ENCODE measurements at places on chromosomes 3 and 15. TPM values are rescaled to one million over a fixed set of nuclear protein-coding genes. Genes with fewer than 3 reads are reported as not detected.

DNA sequence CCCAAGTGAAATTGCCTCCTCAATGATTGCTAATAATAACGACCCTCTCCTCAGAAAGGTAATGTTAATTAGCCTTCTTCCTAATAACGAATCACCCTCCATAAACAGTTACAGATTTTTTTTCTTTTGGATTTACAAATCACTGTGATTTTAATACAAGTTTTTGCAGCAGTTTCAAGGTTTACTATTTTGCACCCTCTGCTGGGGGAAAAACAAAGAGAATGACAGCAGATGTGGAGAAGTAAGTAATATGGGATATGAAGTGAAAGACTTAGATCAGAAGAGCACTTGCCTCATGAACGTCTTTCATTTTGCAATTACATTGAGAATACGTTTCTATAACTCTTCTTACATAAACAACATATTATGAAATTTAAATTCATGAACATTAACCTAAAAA, 16.1 kb upstream of the CNTN3 start:
- H3K27me3 ChIP-seq, result peaks cover 3% of the 10 kb centered on the region
- H3K4me3 ChIP-seq, result no peak overlapping the region
- H3K27ac ChIP-seq, result no peak overlapping the region
- no peaks in the 10 kb centered on the region for H3K36me3 ChIP-seq
- DNase-seq, result no peak

SPINT1 gene
- 28.6 TPM for total RNA-seq

DNA sequence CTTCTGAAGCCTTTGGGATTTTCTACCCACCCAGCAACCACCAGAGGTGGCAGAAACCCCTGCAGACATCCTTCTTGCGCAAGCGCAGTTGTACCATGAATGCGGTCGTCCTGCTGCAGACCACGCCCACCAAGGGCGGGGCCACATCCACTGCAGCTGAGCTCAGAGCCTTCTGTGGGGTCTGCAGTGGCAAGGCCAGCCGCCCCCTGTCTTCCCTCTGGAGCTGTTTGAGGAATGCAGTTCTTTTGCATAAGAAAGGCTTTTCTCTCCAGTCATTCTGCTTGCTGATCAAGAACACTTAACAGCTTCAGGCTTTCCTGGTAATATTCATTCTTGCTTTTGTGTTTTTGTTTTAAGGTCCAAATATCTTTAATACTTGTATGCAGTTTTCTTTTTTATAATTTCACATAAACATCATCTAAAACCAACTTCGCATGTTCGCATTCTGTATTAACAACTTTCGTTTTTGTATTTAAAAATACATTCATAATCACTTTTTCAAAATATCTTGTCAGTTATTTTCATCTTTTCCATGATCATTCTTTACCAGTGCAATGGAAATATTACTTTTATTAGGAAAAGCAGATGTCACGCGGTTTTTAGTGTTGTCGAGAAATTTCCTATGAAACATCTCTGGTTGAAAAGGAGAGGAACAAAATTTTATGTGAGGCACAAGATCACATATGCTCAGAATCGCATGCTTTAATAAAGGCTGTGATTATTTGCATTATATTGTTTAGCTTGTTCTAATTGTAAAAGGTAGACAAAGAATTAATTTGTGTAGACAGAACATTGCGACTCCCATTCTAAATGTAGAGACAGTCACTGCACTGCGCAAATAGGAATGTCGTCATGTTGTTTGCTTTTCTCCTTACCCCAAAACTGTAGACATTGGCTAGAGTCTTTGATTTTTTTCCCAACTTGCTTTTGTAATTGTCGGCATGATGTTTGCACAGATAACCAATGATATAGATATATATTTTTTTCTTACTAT, 98.1 kb upstream of the SNRPN start:
- peak overlapping the region; percentile 91 for H3K27ac ChIP-seq
- peaks cover 12% of the 10 kb centered on the region for H3K4me1 ChIP-seq
- H3K27me3 ChIP-seq, result peaks cover 8% of the 10 kb centered on the region
- DNase-seq, result peak; percentile 85

TMC3 gene
- not detected for total RNA-seq

PCLAF gene
- 7.0 TPM for total RNA-seq

RBP2 gene
- total RNA-seq, result not detected

RARRES1 gene
- not detected for total RNA-seq

DNA sequence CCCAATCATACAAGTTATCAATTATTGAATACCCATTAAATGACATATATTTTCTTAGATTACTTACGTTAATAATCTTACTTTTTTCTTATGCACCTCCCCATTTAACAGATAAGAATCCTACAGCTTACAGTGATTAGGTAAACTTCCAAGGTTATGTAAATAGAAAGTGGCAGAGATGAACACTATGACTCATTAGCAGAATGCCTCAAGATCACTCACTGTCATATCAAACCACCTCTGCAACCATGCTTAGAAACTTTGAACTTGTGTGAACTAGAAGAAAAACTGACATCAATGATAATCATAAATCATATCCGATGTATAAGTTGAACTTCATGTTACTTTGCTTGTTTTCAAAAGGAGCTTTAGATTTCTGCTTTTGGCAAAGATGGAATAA, 911.6 kb upstream of the ARPP21 start:
- no peaks in the 10 kb centered on the region for H3K4me1 ChIP-seq
- no peak overlapping the region for H3K27ac ChIP-seq
- no peaks in the 10 kb centered on the region for H3K27me3 ChIP-seq
- H3K36me3 ChIP-seq, result no peaks in the 10 kb centered on the region

- peaks cover 4% of the 10 kb centered on the region for H3K27me3 ChIP-seq
- no peak overlapping the region for H3K27ac ChIP-seq
- H3K4me1 ChIP-seq, result peaks cover 4% of the 10 kb centered on the region
Measured at GRCh38 chr3:8183627-8184026, 318.0 kb upstream of the LMCD1 start.

DNA sequence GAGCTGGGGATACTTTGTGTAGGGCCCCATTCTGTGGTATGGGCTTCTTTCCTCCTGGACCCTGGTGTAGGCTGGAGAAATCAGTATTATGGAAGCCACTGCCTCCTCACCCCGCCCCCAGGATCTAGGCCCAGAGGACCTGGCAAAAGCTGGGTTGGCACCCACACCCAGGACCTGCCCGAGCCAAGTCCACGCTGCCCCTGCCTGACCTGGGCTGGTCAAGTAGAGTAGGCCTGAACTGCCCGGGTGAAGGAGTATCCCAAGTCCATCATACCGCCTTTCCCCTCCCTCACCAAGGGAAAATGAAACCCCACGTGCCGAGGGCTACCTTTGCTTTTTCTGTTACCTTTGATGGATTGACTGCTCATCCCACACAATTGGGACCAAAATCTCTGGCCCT, 37.7 kb upstream of the TRAK1 start:
- no peaks in the 10 kb centered on the region for H3K27me3 ChIP-seq
- no peaks in the 10 kb centered on the region for H3K36me3 ChIP-seq

DNA sequence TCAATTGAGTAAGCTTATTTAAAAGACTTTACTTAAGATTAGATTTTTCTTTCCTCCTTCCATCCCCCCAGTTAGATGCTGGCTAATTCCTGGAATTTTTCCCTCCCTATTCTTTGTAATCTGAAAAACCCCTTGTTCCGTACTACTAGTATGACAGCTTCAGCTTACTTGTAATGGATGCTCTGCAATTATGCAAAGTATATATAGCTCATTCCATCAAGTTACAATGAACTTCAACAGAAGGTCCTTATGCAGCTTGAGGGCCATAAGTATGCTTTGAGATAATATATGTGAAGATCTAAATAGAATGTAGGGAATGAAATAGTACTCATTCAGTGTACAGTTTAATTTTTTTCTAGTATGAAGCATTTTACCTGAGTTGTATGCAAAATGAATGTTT, 398.3 kb upstream of the NAALADL2 start:
- no peaks in the 10 kb centered on the region for H3K27me3 ChIP-seq
- H3K4me1 ChIP-seq, result no peaks in the 10 kb centered on the region
- no peak overlapping the region for H3K27ac ChIP-seq
- H3K4me3 ChIP-seq, result no peak overlapping the region

DNA sequence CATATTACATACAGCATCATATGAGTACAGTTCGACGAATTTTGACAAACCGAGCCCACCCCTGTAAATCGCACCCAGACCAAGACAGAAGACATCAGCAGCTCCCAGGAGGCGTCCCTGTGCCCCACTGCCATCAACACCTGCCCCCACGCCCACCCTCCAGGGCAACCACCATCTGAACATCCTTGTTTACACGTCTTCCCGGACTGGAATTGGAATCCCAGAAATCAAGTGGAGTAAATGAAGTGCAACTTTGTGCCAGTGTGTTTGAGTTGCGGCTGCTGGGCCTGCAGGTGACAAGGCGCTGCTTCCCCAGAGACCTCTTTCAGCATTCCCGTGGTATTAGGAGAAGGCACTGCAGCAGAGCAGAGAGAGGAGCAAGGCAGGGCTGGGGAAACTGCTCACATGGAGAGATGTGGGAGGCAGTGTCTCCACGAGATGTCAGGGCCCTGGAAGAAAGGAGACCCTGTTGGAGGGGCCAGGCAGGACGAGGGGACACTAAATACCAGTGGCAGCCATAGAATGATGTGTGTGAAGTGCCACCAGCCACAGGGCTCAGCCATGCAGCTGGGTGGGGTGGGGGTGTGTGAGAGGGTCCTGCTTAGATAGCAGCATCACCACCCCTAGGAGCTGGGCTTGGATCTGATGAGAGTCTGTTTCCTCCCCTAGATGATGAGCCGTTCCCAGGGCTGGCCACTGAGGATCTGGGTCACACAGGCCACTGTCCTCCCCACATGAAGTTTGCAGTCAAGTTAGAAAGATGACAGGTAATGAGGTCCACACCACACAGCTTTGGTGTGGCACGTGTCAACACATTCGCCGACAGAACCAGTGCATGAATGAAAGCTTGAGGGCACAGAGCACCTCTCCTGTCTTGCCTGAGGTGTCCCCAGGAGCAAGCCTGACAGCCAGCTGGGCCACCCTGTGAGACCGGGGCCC, 33.4 kb upstream of the PCSK6 start:
- H3K4me3 ChIP-seq, result no peak overlapping the region
- H3K27ac ChIP-seq, result no peak overlapping the region
- DNase-seq, result no peak
- H3K4me1 ChIP-seq, result peaks cover 4% of the 10 kb centered on the region
- peaks cover 3% of the 10 kb centered on the region for H3K27me3 ChIP-seq
- H3K36me3 ChIP-seq, result peaks cover 7% of the 10 kb centered on the region

DNA sequence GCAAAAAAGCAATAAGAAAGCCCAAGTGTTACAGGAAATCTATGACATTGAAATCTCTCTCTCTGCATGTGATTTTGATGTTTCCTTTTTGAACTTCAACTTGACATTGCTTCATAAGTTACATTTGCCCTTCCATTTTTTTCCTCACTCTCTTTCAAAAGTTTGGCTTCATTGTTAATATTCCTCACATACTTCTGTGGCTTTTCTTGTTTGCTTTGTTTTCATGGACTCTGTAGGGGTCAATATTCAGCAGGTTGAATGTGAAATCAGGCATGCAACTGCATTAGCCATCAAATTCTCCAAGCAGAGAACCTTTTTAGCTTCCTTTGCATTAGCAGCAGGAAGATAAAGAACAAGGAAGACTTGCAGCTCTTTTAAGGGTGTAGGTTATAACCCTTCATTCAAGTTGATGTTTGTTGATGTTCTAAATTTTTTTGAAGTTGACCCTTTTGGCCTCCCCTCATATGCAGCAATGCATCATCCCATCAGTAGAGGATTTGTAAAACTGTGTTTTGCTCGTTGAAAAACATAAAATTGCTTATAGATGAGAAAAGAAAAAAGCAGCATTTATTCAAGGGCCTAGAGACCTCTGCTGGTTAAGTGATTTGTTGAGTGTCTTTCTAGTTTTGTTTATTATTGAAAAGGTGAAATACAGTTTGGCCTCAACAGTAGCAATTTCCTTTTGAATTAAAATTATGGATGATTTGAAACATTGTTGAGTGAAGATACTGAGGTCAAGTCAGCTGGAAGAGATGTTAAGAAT, 211.4 kb downstream of the IL5RA start:
- H3K27ac ChIP-seq, result no peak overlapping the region
- no peaks in the 10 kb centered on the region for H3K36me3 ChIP-seq
- no peaks in the 10 kb centered on the region for H3K4me1 ChIP-seq

CASR gene
- total RNA-seq, result not detected

DNA sequence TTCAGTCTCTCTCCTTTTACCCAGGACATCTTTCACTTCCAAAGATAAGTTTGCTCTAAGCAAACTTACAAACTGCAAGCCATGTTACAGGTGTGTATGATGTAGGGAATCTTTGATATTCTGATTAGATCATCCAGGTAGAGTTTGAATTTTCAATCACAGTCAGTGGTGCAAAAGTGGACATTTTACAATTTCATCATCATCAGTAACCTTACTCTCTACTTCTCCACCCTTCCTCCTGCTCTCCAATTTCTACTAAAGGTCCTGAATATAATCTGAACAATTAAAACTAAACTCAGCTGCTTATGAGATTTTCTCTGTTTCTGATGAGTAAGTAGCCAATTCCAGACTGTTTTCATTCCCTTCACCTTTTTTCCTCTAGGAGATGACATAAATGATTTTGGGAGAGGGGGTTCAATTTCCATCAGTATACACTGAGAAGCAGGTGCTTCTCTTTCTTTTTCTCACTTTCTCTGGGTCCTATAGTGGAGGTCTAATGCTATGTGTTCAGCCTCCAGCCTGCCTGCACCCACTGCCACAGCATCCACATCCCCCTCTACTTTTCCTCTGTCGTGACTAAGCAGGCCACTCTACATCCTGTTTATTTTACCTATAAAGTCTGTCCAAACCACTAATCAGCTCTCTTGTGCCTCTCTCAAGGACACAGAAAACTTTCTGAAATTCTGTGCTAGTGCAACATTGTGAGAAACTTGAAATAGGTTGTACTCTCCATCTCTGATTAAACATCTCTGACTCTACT, 27.6 kb downstream of the SUCNR1 start:
- H3K27ac ChIP-seq, result no peak overlapping the region
- peaks cover 2% of the 10 kb centered on the region for H3K27me3 ChIP-seq
- no peak overlapping the region for H3K4me3 ChIP-seq
- DNase-seq, result no peak

ENTPD3 gene
- not detected for total RNA-seq

GRCh38 chr3:83662381-83662960, 1296.3 kb upstream of the CADM2 start:
- no peaks in the 10 kb centered on the region for H3K36me3 ChIP-seq
- DNase-seq, result no peak
- no peak overlapping the region for H3K4me3 ChIP-seq
- no peaks in the 10 kb centered on the region for H3K27me3 ChIP-seq
- H3K4me1 ChIP-seq, result no peaks in the 10 kb centered on the region

MRPS22 gene
- 38.1 TPM for total RNA-seq

GRCh38 chr3:176992565-176992964, 204.7 kb downstream of the TBL1XR1 start:
- H3K36me3 ChIP-seq, result peaks cover 3% of the 10 kb centered on the region
- peaks cover 3% of the 10 kb centered on the region for H3K4me1 ChIP-seq
- no peak overlapping the region for H3K4me3 ChIP-seq
- DNase-seq, result no peak

- H3K36me3 ChIP-seq, result peaks cover 7% of the 10 kb centered on the region
- H3K27ac ChIP-seq, result peak overlapping the region; percentile 39
- no peak overlapping the region for H3K4me3 ChIP-seq
- no peak for DNase-seq
- peaks cover 11% of the 10 kb centered on the region for H3K27me3 ChIP-seq
- H3K4me1 ChIP-seq, result peaks cover 40% of the 10 kb centered on the region
Measured at GRCh38 chr3:32428092-32429068, 36.7 kb downstream of the CMTM7 start.

- H3K4me3 ChIP-seq, result no peak overlapping the region
- no peaks in the 10 kb centered on the region for H3K36me3 ChIP-seq
- no peak for DNase-seq
- peak overlapping the region; percentile 12 for H3K27ac ChIP-seq
- H3K27me3 ChIP-seq, result peaks cover 4% of the 10 kb centered on the region
Measured at GRCh38 chr3:157530637-157531300, 27.6 kb upstream of the VEPH1 start.
